HT-29 (cell line): ENCODE measurements at places on chromosomes 3 and 15. TPM values are rescaled to one million over a fixed set of nuclear protein-coding genes. Genes with fewer than 3 reads are reported as not detected.

DNA sequence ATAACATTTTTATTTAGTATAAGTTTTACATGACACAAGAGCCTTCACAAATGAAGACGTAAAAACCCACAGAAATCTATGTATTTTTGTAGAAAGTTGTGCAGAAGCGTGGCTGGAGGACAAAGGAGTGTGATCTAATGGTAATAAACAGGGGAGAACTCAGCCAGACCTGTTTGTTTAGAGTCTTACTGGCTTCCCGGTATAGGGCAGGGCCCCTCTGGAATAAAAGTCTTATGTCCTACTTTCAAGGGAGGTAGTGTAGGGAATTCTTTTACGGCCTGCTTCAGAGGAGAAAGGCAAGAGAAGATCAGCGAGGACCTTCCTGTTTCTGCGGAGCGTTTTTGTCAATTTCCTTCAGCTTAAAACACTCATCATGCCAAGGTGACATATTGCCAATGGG is 103.6 kb downstream of the TGFBR2 start:
- DNase-seq = no peak

GRCh38 chr15:64883997-64884511 is 27.6 kb upstream of the ANKDD1A start:
- DNase-seq = peak; percentile 41

DNA sequence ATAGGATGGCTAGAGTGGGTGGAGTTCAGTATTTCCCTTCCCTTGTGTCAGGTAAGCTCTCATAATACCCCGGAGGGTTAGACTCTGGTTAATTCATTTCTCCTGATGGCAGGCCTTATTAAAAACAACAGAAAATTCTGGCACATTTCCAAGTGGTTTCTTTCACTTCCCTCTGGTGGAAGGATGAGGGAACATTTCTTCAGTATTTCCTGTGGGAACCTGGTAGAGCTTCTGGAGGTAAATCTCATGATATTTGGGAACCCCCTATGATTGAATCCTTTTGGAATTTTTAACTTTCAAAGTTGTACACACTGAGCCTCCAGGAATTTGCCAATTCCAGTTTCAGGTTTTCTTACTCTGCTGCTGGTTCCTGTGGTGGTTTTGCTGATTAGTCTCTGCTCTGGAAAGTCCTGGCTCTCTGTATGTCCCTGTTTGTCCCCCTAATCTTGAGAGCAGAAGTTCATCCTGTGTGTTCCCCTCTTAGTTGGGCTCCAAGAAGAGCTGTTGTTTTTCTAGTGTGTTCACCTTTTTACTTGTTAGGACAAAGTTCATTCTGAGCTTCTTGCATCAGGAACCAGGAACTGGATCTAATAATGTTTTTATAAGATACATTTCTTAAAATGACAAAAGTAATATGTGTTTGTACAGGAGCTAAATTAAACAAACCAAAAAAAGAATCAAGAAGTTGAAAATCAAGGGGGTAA is 12.1 kb downstream of the CHRNA7 start:
- DNase-seq = peak; percentile 79

DNA sequence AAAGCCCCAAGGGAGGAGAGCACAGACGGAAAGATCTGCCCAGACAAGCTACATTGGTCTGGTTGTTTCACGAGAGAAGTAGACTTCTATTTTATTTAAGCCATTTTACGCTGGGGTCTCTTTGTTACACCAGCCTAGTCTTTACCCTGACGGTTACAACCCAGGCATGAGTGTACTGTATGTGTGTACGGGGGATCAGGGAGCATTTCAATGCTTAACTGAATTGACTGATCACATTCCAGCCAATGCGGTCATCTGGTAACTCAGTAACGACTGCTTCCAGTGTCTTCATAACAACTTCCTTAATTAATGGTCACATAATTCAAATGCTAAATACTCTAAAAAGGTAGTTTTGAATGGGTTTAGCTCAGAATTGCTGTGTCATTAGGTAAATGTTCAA is 288.6 kb downstream of the FOXP1 start:
- DNase-seq = no peak

- no peak for DNase-seq
Measured at GRCh38 chr3:126797563-126797962, 93.5 kb downstream of the CHCHD6 start.

- no peak for DNase-seq
Measured at GRCh38 chr3:105798381-105798934, 70.4 kb downstream of the CBLB start.

- no peak for DNase-seq
Measured at GRCh38 chr3:195098741-195099525, 172.0 kb downstream of the XXYLT1 start.

- DNase-seq = no peak
Measured at GRCh38 chr3:186149319-186149960, 40.6 kb upstream of the ETV5 start.

DNA sequence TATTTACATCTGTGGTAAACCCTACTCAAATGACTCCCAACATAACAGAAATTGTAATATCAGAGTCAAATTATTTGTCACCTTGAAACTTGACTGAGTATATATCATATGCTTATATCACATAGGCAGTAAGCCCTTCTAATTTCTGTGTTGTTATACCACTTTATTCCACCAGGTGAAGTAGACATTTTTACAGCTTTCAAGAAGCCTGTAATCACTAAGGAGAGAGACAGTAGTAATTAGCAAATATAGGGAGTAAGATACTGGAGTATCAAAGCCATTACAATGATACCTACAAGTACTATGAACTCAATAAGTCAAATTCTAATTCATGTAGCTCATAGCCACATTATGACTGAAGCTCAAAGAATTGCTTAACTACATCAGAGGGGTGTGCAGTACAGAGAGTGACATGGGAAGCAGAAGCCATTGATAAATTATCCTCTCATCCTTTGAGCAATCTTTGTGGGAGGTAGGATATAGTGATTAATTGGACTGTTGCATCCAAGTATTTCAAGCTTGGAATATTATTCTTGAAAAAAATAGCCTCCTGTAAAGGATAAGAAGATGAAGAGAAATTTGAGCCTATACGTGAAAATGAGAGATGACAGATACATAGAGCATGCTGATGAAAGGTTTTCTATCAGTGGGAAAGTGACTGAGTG is 1005.9 kb downstream of the ZPLD1 start:
- DNase-seq = peak; percentile 62

DNA sequence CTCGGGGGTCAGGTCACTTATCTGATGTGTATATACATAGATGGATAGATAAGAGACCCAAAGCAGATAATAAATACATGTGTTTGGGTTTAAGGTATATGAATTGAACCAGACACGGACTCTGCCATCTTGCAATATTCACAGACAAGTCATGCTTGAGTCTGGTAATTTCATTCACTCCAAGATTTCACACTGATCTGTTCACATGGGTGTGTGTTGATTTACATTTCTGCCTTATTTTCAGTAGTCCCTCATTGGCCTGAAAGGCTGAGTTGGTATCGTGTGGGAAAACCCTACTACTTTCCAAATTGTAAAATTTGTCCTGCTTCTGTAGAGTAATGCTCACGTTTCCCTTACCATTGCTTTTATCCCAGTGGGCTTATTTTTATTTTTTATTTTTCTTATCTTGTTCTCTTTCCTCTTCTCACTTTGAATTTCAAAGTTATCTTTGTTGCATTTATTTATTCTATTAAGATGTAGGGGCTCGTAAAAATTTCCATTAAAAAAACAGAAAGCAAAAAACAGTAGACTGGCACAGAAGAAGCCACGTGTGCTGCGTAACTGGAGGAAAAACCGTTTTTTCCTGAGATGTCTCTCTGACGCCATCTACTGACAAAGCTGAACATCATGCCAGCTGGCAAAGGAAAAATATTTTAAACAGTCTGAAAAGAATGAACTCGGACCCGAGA is 10.8 kb upstream of the MFSD1 start:
- DNase-seq = peak; percentile 58

- peak; percentile 64 for DNase-seq
Measured at GRCh38 chr3:99878005-99878404, 60.3 kb downstream of the CMSS1 start.

GRCh38 chr15:42274702-42274989 is 1.4 kb upstream of the TMEM87A start:
- DNase-seq = no peak

DNA sequence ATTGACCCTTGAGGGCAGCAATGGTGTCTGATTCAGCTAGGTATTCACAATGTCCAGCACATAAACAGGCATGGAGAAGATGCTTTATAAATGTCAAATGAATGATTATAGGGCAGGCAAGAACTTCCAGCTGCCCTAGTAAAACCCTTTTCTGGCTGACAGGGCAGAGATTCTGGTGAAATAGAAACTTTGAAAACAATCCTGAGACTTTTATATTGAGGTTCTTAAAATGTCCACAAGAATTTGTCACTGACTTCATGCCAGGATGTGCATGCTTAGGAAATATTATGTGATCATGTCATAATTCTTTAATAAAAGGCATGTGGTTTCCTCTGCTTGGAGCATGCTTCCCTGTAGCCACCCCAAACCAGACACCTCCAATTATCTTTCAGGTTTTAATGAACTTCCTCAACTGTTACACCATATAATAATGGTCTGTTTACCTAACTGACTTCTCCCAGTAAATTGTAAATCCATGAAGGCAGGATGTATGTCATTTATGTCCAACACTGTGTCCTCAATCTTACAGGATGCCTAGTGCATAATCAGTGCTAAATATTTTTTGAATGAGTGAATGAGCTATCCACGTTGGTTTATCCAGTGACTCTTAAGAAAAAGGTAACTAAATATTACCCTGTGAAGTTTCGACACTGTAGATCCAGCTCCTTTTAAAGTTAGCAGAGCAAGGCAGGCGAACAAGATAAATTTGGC is 43.4 kb upstream of the CLRN1 start:
- no peak for DNase-seq

DNA sequence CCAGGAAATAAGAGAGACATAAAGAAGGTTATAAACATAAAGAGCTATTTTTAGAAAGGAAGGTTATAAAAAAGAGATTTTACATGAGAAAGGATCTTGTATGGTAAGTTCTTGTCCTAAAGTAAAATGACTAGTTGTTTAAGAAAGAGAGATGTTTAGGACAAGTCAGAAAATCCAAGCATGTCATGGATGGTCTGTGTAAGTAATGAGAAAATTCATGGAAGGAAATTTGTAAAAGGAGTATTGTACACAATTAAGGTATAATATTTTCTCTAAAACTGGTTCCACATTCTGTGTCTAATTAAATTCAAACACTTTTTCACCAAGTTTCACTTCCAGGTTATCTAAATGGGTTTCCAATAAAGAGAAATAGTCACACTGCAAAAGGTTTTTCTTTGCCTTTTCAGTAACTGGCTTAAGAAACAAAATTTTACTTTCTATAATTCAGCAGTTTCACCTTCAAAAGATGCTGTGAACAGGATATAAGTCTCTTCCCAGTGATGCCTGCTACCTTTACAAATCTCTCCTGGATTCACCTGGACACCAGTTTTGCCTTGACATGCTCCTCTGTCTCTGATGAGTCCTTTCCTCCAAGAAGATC is 455.7 kb downstream of the ZIC1 start:
- DNase-seq = no peak

DNA sequence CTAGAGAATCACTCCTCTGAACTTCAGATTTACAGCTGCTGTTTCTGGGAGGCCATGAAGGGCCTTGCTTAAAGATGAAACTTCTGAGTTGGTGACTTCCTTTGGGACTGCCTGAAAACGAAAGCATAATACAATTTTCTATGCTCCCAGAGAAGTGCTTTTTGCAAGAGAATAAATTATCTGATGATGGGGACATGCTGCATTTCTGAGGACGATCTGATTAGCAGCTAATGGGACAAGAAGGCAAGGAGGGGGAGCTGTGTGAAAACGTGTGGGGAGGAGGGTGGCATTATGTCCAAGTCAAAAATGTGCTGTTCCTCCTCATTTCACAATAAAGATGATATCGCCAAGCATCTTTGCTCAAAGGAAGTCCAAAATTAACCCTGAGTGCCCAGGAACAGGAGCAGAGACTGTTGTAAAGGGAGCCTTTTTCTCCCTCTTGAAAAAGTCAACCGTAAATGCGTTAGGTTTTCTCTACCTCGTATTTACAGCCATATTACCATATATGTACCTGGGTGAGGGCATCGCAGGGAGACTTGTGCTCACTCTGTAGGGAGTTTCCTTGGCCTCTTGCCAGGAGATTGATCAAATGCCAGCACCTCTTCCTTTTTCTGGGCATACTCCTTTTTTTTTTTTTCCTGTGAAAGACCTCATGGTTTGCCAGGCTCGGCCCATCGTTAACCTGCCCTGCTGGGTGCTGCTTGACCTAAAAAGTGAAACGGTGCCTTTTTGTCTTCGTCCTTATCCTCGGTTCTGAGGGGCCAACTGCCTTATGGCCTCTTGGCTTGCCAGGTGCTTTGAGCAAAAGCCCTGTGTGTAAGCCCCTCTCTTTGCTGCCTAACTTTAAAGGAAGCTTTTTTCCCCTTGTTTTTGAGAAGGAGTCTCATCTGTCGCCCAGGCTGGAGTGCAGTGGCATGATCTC is 11.5 kb downstream of the ITPR1 start:
- DNase-seq = peak; percentile 43

GRCh38 chr3:151896246-151897012 is 23.0 kb downstream of the SUCNR1 start:
- no peak for DNase-seq

GRCh38 chr3:4409415-4409814 is 57.7 kb downstream of the SUMF1 start:
- no peak for DNase-seq

DNA sequence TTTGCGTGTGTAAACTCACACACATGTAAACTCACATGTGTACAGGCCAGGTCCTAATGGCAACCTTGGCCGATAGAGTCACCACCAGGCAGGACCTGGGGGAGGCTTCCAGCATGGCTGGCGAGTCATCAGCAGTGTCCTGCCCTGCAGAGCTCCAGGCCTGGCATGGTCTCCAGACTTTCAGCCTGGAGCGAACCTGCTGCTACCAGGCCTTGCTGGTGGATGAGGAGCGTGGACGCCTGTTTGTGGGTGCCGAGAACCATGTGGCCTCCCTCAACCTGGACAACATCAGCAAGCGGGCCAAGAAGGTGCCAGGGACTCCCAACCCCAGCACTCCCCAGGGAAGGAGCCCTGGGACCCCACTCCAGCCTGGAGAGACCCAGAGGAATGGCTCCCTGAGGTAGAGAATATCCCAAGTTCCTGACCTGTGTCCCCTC is 1.0 kb downstream of the SEMA3B start:
- no peak for DNase-seq

DNA sequence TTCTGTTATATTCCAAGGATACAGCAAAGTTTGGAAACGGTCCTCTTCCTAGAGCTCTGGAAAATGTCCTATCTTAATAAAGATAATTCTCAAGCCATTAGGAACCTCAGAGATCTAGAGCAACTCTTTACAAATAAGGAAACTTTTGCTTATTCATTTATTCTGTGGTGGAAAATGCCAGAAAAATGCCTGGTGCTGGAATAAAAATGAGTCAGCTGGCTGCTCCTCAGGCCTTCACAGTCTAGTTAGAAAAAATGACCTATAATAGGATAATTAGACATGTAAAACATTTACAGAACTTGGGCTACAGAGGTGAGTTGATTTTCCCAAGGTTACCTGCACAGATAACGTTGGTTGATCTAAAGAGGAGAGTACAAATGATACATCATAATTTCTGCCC is 372.5 kb downstream of the NLGN1 start:
- no peak for DNase-seq

GRCh38 chr3:189071446-189071845 is 100.3 kb upstream of the TPRG1 start:
- no peak for DNase-seq

The FES gene
- 0.31 and 0.43 TPM in 2 replicates for total RNA-seq

The WDR73 gene
- 39.9 and 41.2 TPM in 2 replicates for total RNA-seq

The ACAN gene
- not detected in 2 replicates for total RNA-seq

The ASTE1 gene
- 4.5 and 6.5 TPM in 2 replicates for total RNA-seq

The COL7A1 gene
- 0.10 and 0.31 TPM in 2 replicates for total RNA-seq

The MUSTN1 gene
- not detected in 2 replicates for total RNA-seq

The KCNH8 gene
- 0.03 and 1.1 TPM in 2 replicates for total RNA-seq

The MITF gene
- 0.08 TPM in 1 of 2 replicates, not detected in the other for total RNA-seq

The CPLX3 gene
- total RNA-seq = 0.13 and 0.25 TPM in 2 replicates

The ERICH6 gene
- not detected in 2 replicates for total RNA-seq
